GM18507 (cell line): ENCODE measurements at places on chromosomes 11 and 22.
A peak's percentile ranks its signal among the peaks of the same experiment; 100 is the strongest.

GRCh38 chr22:38599466-38599865 lies 29.5 kb upstream of the DMC1 start:
- no peak for DNase-seq

DNA sequence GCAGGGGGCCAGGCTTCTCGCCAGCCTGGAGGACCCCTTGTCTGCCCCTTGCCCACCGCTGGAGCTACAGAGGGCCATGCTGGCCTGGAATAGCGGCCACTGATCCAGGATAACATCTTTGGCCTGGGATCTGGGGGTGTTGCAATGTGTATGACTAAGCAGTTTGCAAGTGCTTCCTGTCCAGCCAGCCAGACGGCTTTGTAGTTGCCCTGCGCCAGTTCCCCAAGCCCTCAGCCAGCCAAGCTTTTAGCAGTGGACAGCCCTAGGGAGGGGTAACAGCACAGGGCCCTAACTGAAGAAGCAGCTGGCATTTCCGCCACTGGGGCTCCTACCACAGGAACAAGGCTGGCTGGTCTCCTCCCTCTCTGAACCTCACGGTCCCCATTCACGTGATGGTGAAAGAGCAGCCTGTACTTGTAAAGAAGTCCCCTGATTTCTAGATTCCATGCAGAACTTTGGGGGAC lies 32.1 kb downstream of the UQCR10 start:
- DNase-seq: no peak

GRCh38 chr22:28120691-28121592 lies 201.9 kb upstream of the PITPNB start:
- DNase-seq: no peak

DNA sequence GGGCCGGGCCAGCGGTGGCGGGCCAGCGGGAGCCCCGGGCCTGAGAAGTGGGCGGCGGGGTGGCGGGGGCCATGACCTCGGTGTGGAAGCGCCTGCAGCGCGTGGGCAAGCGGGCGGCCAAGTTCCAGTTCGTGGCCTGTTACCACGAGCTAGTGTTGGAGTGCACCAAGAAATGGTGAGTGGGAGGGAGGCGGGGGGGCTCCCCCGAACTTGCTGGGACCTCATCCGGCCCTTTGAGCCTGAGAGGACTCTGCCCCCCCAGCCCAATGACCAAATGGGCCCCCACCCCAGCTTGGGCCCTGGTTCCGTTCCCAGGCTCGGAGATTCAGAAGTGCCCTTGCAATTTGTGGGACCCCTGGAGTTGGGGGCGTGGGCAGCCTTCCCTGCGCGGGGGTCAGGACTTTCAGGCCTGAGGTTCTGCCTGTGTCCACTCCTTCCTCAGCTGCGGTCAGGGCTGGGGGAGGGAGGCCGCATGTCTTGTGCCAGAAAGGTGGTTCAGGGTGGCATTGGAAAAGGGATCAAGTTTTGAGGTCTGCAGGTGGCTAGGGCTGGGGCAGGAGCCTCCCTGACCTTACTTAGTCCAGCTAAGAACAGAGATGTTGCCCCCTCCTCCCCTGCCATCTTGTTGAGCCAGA lies 496 bp downstream of the EHBP1L1 start:
- no peak for DNase-seq

DNA sequence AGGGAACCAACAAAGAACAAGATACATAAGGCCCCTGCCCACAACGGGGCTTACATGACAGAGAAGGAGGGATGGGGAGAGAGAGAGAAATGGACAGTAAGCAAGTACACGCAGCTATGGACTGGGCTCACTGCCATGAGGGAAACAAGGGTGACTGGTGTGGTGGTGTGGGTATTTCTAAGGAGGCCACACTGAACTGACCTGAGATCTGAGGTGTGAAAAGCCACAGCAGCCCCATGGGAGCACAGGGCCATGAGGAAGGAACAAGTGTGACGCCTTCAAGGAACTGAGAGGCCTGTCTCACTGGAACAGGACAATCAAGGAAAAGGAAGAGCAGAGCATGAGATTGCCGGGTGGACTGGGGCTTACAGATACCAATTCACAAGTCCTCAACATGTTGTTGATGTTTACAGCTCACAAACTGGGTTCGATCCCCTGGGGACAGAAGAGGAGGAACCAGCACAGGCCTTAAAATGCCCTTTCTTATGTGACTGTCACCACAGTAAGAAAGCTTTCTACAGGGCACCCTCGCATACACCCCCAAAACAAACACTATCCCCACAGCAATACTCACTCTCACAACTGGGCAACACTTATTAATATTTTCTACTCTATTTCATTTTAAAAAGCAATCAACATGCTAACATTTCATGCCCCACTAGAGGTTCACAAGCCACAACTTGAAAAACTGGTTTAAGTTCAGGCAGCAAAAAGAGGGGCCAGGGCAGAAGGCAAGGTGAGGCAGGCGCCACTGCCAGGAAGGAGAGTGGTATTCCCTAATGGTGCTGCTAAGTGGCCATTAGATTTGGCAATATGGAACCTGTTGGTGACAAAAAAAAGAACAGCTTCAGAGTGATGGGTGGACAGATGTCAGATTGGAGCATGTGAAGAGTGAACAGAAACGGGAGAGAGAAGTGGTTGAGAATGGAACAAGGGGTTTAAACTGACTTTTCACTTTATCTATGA lies 39.1 kb downstream of the TCIRG1 start:
- DNase-seq: peak; percentile 64

DNA sequence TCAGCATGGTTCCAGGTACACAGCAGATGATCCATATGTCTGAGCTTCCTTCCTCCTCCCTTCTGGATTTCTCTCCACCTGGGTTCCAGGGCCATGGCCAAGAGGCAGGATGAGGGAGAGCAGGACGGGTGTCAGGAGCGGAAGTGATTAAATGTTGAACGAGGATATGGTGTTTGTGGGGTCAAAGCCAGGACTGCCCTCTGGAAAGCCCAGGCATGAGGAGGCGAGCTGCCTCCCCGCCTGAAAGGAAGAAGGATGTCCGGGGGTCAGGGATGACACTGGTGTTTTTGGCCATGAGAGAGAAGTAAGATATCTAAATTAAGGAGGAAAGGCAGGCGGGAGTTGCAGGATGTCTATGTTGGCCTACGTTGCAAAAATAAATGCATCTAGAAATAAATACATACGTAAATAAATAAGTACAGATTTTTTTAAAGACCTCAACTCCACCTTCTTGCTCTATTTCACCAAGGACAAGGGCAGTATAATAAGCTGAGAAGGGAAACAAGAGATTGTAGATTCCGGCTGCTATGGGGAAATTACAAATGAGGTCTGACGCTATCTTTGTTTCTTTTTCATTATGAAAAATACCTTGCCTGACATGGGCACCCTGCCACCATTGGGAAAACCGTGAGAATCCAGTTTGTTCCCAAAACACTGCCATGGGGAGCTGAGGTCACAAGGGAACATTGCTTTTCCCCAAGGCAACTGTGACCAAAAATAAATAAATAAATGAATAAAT lies 27.6 kb upstream of the LIPT2 start:
- no peak for DNase-seq

GRCh38 chr11:100619484-100619883 lies 67.6 kb upstream of the ARHGAP42 start:
- no peak for DNase-seq

DNA sequence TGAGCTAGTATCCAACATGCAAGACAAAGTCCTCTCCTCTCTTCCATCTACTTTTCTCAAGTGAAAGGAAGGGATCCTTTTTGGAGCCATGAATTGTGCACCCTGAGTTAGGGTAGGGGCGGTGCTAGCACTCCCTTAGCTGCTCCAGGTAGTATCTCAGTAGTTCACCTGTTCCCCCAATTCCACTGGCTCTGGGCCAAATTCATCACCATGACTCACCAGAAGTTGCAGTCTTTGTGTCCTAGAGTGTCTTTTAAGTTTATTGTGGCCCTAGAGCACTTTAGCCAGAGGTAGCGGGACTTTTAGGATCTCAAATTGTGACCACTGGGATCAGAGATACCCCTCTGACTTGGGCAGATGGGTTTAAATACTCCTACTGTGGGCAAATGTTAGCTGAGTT lies 398.6 kb upstream of the ANO5 start:
- no peak for DNase-seq
